ENCODE measurements at places on chromosomes 7 and 10.

GRCh38 chr7:85806321-85806720 is 619.5 kb upstream of the SEMA3D start:
- no peak for DNase-seq

DNA sequence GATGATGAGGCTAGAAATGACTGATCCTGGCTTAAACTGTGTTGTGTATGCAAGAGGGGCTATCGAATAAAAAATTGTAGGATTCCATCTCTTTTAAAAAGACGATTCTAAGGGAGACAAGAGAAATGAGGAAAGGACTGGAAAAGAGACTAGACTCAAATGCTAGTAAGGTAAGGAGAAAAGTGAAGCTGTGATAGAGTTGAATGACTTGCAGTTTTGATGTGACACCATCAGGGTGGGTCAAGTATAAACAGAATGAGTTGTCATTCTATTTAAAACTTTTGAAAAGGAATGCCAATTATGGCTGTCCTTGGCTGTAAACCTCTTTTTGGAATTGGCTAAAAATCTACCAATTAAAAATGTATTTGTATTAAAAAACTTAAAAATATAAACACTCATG is 184.5 kb upstream of the PHF14 start:
- DNase-seq: no peak

DNA sequence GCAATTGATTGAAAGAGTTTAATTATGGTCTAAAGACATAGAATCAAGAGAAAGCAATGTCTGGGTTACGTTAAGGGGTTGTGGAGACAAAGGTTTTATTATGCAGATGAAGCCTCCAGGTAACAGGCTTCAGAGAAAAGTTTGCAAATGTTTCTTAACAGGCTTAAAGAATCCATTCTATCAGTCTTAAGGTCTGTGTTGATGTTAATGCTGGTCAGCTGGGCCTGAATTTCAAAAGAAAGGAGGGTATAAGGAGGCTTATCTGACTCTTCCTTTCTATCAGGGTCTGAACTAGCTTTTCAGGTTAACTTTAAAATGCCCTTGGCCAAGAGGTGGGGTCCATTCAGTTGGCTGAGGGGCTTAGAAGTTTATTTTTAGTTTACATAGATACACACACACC is 1004.5 kb upstream of the C7orf33 start:
- no peak for DNase-seq

GRCh38 chr10:128709686-128710085 is 583.5 kb upstream of the MKI67 start:
- DNase-seq: no peak

DNA sequence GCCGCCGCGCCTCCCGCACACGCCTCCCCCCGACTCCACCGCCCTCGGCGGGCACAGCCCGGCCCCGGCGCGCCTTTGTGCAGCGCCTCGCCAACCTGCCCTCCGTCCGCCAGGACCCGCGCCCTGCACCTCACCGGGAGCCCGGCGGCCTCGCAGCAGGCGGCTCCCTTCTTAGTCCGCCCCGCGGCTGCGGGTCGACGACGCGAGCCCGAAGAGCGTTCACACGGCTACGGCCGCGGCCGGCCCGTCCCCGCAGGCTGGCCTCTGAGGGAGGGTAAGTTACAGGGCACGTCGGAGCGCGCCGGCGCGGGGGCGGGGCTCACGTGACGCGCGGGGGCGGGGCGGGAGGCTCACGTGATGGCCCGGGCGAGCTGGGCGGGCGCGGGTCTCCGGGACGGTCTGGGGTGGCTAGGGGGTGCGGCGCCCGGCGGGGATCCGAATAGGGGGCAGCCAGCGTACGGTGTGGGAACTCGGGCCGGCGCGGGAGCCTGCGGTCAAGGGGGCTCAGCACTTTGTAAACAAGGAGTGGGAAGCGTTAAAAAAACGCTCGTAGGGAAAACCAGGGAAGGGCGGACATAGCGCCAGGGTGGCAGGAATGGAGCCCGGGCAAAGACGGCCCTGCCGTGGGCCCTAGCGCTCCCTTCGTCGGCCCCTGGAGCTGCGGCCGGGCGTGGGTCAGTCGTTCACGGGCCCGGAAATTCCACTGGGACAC is at the start of gene ARHGAP12:
ARHGAP12 (minus strand) TSS at position 283 of the 712 bp plus-strand sequence. CDS start 19,976 bp downstream, outside the sequence.
- peak; percentile 88 for DNase-seq

DNA sequence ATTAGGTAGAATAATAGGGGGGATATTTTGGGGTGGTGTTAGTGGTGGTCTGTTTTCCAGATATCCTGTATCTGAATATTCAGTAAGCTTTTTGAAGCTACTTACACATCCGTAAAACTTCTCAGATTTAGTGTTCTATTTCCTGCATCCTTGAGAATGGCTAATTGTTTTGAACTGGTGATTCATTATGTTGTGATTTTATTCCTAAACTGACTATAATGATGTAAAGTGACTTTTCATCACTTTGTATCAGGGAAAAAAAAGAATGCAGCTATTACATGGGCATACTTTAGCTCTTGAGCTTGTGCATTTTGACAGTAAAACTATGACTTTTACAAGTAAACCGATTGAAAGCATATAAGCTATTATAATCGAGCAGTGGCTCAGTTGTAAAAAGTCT is 18.2 kb downstream of the WAC start:
- no peak for DNase-seq

GRCh38 chr7:131164025-131164925 is 163.4 kb upstream of the MKLN1 start:
- DNase-seq: no peak
